ENCODE measurements at places on chromosomes 12 and 14. TPM values are rescaled to one million over a fixed set of nuclear protein-coding genes. Genes with fewer than 3 reads are reported as not detected.
A peak's percentile ranks its signal among the peaks of the same experiment; 100 is the strongest.

The LMO3 gene
- total RNA-seq, result 126 TPM

The ABHD12B gene
- not detected for total RNA-seq

The LRRC10 gene
- not detected for total RNA-seq

The LRRC9 gene
- not detected for total RNA-seq

The KCNA1 gene
- total RNA-seq, result 0.71 TPM

- DNase-seq, result no peak
- no peaks in the 10 kb centered on the region for H3K4me1 ChIP-seq
- no peaks in the 10 kb centered on the region for H3K27me3 ChIP-seq
- H3K36me3 ChIP-seq, result no peaks in the 10 kb centered on the region
- H3K27ac ChIP-seq, result no peak overlapping the region
- H3K4me3 ChIP-seq, result no peak overlapping the region
Observed at GRCh38 chr14:67285876-67286452, 44.7 kb downstream of the PALS1 start.

DNA sequence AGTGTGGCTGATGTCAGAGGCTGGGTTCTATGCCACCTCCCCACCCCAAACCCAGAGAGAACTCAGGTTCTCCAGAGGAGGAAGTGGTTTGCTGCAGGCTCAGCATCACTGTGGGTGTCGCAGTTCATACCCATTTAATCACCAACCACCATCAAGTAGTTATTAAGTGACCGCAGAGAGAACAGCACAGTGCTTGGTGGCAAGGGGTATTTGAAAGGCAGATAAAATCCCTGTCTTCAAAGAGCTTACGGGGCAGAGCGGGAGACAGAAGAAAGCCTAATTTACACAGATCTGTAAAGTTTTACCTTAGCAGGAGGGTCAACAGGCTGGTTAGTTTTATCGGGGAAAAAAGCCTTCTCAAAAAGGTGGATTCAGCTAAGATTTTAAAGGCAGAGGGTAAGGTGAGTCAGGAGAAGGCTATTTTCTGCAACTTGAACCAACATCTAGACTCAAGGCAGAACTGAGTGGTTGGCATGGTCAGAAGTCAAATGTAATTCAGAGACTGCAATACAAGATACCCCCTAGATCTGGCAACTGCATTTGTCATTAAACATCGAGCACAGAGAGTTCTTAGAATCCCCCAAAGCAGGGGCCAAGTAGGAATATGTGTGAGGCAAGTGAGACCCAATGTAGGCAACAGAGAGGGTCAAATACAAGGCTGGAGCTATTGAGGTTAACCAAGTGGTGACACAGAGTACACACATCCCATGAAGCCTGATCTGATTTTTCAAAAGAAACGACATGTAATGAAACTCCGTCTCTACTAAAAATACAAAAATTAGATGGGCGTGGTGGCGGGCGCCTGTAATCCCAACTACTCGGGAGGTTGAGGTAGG lies 13.2 kb downstream of the PXN start:
- H3K4me3 ChIP-seq, result no peak overlapping the region
- H3K27me3 ChIP-seq, result no peaks in the 10 kb centered on the region
- DNase-seq, result no peak

GRCh38 chr14:105999361-106000028 lies 473.1 kb downstream of the TMEM121 start:
- H3K27me3 ChIP-seq, result no peaks in the 10 kb centered on the region
- no peaks in the 10 kb centered on the region for H3K4me1 ChIP-seq
- DNase-seq, result peak; percentile 79
- no peak overlapping the region for H3K27ac ChIP-seq
- no peaks in the 10 kb centered on the region for H3K36me3 ChIP-seq

- H3K4me1 ChIP-seq, result no peaks in the 10 kb centered on the region
- H3K27me3 ChIP-seq, result no peaks in the 10 kb centered on the region
- H3K4me3 ChIP-seq, result no peak overlapping the region
- no peak overlapping the region for H3K27ac ChIP-seq
- no peaks in the 10 kb centered on the region for H3K36me3 ChIP-seq
Observed at GRCh38 chr12:82964446-82964845, 277.7 kb downstream of the TMTC2 start.

DNA sequence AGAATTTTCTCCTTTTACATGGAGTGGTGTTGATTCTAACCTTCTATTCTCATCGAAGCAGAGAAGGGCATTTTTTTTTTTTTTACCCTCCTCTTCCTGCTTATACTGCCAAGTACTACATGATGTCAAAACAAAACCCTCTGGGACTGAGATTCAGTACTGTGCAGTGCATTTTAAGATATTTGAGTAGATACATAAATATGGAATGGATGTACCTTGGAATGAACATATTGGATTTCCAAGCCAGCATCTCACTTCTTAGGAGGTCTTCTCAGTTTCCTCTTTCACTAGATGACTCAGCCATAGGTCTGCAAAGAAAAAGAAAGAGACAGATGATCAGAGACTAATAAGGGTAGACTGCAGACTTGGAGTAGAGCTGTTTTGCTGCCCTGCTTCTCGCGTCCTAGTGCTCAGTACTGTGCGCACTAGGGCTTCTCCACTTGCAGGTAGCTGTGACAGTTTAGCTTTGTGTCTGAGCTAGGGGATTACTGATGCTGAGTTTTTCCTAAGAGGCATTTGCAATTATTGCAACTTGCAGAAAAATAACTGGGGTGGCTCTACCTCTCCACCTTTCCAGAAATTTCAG lies 20.4 kb downstream of the TPH2 start:
- no peaks in the 10 kb centered on the region for H3K27me3 ChIP-seq
- H3K27ac ChIP-seq, result no peak overlapping the region
- H3K36me3 ChIP-seq, result no peaks in the 10 kb centered on the region
- peaks cover 23% of the 10 kb centered on the region for H3K4me1 ChIP-seq
- H3K4me3 ChIP-seq, result no peak overlapping the region

DNA sequence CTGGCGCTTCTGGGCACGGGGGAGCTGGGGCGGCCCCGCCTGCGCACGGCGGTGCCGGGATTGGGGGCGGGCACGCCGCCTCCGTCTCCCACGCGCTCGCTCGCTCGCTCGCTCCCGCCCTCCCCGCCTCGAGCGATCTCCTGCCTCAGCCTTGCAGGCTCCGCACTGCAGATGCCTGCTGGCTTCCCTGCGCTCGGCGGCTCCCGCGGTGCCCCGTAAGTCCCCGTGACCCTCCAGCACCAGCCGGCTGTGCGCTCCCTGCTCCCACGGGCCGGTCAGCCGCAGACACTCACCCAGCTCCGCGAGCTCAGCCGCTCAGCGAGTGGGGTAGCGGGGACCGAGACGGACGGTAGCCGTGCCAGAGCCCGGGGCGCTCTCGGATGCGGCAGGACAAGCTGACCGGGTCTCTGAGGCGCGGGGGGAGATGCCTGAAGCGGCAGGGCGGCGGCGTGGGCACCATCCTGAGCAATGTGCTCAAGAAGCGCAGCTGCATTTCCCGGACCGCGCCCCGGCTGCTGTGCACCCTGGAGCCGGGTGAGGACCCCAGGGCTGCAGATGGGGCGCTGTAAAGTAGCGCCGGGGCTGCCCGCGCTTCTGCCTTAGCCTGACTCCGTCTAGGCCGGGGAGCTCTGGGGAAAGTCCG lies at the start of gene TBC1D30:
TBC1D30 (plus strand) TSS at position 148 of the 643 bp plus-strand sequence; CDS start at position 381, 233 bp downstream.
- peak; percentile 85 for DNase-seq
- H3K36me3 ChIP-seq, result no peaks in the 10 kb centered on the region
- peaks cover 28% of the 10 kb centered on the region for H3K4me1 ChIP-seq
- H3K4me3 ChIP-seq, result peak within 1 kb of the TSS; percentile 52
- H3K27me3 ChIP-seq, result peaks cover 65% of the 10 kb centered on the region
- no peak within 1 kb of the TSS for H3K27ac ChIP-seq

DNA sequence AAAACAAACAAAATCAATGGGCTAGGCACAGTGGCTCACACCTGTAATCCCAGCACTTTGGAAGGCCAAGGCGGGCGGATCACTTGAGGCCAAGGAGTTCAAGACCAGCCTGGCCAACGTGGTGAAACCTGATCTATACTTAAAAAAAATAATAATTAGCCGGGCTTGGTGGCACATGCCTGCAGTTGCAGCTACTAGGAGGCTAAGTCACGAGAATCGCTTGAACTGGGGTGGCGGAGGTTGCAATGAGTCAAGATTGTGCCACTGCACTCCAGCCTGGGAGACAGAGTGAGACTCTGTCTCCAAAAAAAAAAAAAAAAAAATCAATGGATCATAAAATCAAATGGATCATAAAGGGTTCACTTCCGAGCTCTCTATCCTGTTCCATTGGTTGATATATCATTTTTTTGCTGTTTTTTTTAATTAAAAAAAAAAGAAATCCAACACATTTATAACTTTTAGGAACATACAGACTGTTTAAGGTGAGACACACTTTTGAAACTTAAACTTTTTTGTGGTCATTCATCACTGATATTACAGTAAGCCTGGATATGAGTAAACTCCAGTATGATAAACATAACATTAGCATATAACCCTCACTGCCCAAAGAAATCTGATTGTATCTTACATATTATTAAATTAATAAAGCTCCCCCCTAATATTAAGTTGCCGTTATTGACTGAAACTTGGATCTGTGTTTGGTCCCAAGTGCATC lies 22.1 kb downstream of the MOK start:
- DNase-seq, result no peak
- H3K4me1 ChIP-seq, result peaks cover 5% of the 10 kb centered on the region
- H3K4me3 ChIP-seq, result no peak overlapping the region
- no peaks in the 10 kb centered on the region for H3K36me3 ChIP-seq

Measured in esophagus muscularis mucosa (tissue), 4 donors.